ENCODE measurements at places on chromosomes 13 and 19. TPM values are rescaled to one million over a fixed set of nuclear protein-coding genes. Genes with fewer than 3 reads are reported as not detected.

C2CD4C gene
- total RNA-seq, result 0.42 TPM

KLF1 gene
- total RNA-seq, result not detected

ZNF491 gene
- 0.35 TPM for total RNA-seq

KLK4 gene
- not detected for total RNA-seq

CCL25 gene
- total RNA-seq, result not detected

CDK8 gene
- 18.0 TPM for total RNA-seq

PLK5 gene
- total RNA-seq, result not detected

KIR3DL2 gene
- not detected for total RNA-seq

ADM5 gene
- total RNA-seq, result 2.0 TPM

EHD2 gene
- 124 TPM for total RNA-seq

CD22 gene
- not detected for total RNA-seq

ISYNA1 gene
- total RNA-seq, result 44.0 TPM

C1QTNF9B gene
- not detected for total RNA-seq

All from airway epithelial cell (primary cell).